ENCODE measurements at places on chromosomes 3 and 15.

DNA sequence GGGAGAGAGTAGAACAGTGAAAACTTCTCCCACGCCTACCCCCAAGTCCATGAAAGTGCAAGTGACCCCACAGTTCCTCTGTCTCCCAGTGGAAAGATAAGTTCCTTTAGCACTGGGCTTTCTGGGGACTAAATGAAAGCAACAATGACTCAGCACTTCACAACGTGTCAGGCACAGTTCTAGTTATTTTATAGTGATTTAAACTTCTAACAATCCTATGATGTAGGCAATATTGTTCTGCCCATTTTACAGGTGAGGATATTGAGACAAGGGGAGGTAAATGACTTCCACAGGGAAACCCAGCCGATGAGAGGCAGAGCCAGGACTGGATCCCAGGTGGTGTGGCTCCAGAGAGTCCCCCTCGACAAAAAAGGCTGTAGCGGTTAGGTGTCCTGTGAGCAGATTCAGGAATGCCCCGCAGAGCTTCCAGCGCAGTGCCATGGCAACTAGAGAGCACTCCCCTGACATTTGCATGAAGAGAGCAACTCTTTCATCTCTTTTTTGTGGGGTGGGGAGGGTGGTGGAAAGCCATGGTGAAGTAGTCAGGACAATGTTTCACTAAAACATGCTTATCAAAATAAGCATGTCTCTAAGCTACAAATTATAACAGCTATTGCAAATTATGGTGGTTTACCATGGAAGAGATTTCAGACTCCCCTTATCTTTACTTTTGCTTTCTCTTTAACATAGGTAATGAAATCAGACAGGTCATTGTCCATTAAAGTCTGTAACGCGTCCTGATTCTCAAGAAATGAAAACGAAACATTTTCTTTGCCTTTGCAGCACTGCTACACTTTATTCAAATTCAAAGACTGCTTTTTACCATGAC is 62.1 kb downstream of the NR2F2 start:
- DNase-seq, result no peak

GRCh38 chr3:115666920-115667737 is 43.8 kb downstream of the GAP43 start:
- DNase-seq, result no peak

- DNase-seq, result no peak
These were observed 142.8 kb upstream of the STT3B start for GRCh38 chr3:31389939-31390338.

- DNase-seq, result no peak
These were observed 35.2 kb downstream of the IFT122 start for GRCh38 chr3:129474984-129475804.

- no peak for DNase-seq
These were observed 79.5 kb upstream of the EIF1B start for GRCh38 chr3:40229963-40230362.

DNA sequence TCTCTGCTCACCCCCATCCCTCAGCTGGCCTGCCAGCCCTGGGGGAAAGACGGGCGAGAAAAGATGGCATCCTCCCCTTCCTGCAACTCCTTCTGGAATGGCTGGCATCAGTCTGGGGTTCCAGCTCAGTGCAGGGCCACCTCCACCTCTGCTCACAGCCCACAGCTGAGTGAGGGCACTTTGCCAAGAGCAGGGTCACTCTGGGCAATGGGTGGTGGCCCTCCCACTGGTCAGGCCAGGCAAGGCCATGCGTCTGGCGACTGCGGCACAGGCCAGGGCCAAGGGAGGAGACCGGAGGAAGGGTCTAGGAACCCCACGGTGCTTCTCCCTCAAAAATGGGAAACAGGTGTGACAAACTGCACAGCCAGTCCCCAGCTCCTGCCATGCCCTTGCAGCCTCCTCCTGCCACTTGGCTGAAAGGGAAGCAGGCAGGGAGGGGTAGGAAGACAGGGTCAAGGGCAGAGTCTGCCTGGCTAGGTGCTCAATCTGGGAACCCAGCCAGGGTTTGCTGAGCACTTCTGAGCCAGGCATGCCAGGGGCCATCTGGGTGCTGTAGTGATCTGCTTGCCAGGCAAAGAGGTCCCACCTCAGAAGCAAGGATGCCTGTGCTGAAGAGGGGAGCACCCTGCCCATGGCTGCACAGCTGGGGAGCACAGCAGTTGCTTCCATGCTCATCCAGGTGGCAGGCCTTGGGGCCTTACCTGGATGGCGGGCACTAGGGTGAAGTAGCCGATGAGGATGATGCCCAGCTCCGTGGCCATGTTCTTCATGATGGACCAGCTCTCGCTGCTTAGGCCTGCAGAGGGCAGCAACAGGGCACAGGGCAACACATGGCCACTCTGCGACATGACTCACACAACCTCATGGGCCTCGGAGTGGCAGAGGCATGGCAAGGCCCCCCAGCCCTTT is 41.2 kb downstream of the PTPN23 start:
- no peak for DNase-seq

DNA sequence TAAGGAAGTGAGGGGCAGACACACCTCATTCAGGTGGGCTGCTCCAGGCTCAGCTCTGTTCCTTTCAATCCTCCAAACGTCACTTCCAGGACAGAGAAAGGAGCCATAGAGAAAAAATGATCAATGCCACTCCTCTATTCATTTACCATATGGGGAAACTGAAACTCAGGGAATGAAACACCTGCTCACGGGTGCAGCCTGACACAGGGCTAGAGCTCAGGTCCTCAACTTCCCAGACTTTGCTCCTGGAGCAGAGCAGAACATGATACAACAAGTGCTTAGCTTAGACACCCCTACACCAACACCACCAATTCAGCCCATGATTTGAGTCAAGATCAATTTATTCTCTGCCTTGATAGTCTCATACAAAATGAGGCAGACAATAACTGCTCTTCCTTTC is 58.5 kb upstream of the LPP start:
- no peak for DNase-seq

GRCh38 chr3:114498539-114499370 is 204.9 kb downstream of the TIGIT start:
- no peak for DNase-seq

GRCh38 chr3:9036404-9037131 is 73.3 kb upstream of the RAD18 start:
- DNase-seq, result no peak

GRCh38 chr3:196736670-196737374 is 2.8 kb upstream of the PAK2 start:
- no peak for DNase-seq

DNA sequence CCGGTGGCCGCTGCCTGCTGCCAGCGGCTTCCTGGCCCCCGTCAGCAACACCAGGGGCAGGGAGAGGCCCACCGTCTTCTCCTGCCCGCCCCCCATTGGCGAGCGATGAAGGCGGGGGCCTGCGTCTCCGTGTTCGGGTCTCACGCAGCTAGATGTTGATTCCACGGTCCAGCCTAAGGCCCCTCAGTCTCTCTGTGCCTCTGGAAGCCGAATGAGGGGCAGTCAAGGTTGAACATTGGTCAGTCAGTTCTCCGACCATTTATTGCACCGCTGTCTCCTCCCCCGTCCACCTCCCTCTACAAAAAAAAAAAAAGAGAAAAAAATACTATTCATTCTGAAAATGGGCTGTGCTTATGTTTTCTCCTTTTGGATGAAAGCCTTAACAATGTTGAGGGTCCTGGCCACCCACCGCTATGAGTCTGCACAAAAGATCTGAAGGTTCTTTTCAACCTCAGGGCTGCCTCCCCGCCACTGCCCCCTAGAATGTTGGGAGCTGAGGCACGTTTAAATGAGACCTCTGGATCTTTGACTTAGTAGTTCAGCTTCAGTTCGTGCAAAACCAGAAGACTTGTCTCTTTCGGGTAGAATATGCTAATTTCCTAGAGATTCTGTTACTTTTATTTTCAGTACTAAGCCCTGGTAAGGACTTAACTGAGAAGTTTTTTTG is 736 bp downstream of the IREB2 start:
- DNase-seq, result no peak

- DNase-seq, result no peak
These were observed 392.9 kb upstream of the ROBO2 start for GRCh38 chr3:76646921-76647562.

- DNase-seq, result no peak
These were observed 231.1 kb upstream of the DPH6 start for GRCh38 chr15:35777061-35777460.

DNA sequence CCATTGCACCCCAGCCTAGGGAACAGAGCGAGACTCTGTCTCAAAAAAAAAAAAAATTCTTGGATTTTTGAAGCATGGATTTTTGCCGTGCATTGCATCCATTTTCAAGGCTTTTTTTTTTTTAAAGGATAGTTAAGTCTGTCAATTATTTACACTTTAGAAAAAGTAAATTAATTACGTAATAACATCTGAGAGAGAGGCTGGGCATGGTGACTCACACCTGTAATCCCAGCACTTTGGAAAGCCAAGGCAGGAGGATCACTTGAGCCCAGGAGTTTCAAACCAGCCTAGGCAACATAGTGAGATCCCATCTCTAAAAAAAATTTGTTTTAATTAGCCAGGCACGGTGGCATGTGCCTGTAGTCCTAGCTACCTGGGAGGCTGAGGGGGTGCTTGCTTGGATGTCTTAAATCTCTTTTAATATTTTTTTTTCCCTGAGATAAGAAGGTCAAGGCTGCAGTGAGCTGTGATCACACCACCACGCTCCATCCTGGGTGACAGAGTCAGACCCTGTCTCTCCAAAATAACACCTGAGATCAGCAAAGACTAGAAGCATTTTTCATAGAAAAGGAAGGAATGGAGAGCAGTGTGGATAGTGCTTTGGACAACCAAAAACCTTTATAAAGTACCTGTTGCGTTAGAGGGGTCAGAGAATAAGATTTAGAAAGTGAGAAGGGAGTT is 6.8 kb upstream of the SENP7 start:
- DNase-seq, result no peak

- DNase-seq, result no peak
These were observed 77.7 kb downstream of the OCA2 start for GRCh38 chr15:28021281-28022039.

GRCh38 chr15:66572146-66572545 is 6.3 kb upstream of the LCTL start:
- DNase-seq, result no peak

DNA sequence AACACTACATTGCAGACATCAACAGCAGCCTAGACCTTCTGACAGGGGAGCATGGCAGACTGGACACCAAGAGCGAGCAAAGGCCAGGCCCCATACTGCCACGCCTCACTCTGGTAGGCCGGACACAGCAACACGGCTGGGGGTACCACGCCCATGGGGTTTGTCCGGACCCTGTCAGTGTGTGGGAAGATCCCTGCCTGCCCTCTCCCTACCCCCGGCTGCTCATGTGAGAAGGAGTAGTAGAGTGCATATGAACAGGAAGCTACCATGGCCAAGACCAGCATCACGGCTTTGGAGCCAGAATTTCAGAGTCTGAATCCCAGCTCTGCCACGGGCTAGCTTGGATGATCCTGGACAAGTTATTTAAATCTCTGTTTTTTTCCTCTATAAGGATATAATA is 27.9 kb downstream of the ALDH1L1 start:
- no peak for DNase-seq

DNA sequence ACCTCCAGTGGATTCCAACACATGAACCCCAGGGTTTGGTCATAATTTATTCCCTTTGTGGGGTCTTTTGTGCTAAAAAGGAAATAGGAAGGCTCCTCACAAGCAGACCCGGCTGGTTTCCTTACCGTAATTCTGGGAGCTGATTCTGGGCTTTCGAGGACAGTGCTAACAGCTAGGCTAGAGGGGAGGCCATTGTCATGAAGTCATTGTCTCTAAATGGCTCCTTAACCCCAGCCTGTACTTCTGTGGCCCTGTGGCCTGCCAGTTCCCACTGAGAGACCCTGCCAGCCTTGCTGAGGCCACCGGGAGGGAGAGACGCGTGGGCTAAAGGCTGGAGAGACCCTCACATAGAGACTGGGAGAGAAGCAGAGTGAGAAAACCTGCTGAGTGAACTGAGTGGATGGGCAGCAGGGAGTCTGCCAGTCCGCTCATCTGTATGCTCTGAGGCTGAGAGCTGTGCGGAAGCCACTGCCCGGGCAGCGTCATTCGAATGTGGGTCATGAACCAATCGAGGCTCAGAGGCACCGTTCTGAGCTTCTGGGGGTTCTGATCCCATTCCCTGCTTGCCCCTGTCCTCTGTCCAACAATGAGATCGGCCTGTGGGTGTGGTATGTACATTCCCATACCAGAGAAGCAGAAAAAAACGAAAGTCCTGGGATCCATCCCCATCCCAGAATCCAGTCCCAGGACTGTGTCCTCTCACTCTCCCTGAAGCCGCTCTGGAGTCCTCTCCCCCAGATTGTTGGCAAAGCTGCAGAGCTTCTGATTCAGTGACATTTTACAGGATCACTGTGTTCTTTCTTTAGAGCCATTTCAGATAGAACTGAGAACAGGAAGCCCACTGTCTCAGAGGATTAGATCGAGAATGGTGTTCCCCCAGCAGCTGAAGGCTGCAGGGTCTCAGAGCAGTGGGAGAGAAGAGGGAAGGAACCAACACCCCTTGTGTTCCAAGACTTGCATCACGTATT is 21.3 kb upstream of the DGKG start:
- DNase-seq, result no peak

GRCh38 chr3:95333826-95334225 is 1271.0 kb downstream of the NSUN3 start:
- no peak for DNase-seq

DNA sequence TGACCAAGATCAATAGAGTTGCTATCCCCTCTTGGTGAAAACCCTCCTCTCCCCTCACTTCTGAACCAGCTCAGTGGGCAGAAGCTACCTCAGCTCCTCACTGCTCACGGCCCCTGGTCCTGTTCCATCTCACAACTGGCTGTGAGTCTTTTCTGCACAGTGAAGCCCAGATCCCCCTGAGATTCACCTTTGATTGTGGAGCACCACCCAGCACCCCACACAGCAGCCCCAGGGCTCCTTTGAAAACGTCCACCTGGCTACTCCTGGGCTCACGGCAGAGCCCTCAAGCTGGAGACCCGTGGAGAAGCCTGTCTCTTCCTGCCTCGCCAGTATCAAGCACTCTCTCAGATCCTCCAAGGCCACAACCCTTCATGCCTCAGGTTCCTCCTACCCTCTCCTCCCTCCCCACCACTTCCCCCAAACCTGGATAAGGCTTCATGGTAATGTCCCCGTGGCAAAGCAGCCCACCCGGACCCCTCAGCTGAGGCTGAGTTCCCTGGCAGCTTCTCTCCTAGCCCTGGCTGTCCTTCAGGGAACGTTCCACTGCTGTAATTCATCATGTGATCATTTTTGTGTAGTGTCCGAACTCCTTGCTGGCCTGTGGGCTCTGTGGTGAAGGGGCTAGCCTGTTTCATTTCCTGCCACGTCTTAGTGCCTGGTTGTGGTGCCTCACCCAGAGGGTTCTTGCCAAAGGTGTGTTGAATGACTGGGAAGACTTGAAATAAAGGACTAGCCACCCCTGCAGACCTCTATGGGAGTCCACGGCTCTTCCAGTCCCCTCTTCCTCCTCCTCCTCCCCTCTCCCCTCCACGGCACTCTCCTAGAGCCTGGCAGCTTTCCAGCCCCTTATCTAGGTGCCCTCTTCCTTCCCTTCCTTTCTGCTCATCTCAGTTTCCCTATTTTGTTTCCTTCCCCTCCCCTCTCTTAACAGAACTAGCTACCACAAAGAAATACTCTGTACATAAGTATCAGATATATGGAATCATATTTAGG is 44.5 kb downstream of the KY start:
- no peak for DNase-seq

- DNase-seq, result no peak
These were observed 8.4 kb downstream of the SHF start for GRCh38 chr15:45179221-45179985.

Data from SIG-M5 (cell line).